ENCODE measurements at places on chromosomes 6 and 20. TPM values are rescaled to one million over a fixed set of nuclear protein-coding genes. Genes with fewer than 3 reads are reported as not detected.

MEP1A gene
- not detected for total RNA-seq

HEBP2 gene
- 21.5 TPM for total RNA-seq

CDS2 gene
- 22.1 TPM for total RNA-seq

IL17A gene
- not detected for total RNA-seq
